ENCODE measurements at places on chromosomes 2 and 18. TPM values are rescaled to one million over a fixed set of nuclear protein-coding genes. Genes with fewer than 3 reads are reported as not detected.

DNA sequence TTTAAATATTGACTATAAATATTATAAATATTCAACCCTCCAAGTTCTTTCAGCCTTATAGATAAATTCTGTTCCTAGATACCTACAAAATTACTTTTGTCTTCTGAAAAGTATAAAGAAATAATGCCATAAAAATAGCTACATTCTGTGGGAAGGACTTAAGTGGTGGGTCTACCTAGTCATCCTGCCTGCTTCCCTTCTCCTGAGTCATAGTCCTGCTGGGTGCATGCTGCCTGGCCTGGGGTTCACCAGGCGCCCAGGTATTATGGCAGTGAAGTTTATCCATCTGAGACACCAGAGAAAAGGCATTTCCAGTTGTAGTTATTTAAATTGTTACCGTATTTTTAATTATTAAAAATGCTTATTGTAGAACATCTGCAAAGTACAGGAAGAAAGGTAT is 167.5 kb downstream of the SLC39A10 start:
- no peak for DNase-seq

- peak; percentile 81 for DNase-seq
Measured at GRCh38 chr2:201798252-201798913, 8.0 kb upstream of the CDK15 start.

DNA sequence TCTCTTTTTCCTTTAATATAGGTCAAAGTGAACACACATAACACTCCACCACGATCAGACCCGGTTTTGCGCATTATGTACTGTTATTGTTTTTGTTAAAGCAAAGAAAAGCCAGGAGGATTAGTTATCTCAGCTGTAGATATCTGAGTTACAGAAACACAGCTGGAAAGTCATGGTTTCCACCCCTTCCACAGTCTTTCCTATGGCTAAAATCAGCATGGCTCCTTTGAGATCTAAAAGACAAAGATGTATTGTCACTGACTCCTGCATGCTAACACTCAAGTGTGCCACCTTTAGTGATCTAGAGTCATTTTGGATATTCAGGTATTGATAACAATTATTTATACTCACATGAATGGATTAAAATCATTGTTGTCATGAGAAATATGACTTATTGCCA is 260.0 kb downstream of the FIGN start:
- no peak for DNase-seq

DNA sequence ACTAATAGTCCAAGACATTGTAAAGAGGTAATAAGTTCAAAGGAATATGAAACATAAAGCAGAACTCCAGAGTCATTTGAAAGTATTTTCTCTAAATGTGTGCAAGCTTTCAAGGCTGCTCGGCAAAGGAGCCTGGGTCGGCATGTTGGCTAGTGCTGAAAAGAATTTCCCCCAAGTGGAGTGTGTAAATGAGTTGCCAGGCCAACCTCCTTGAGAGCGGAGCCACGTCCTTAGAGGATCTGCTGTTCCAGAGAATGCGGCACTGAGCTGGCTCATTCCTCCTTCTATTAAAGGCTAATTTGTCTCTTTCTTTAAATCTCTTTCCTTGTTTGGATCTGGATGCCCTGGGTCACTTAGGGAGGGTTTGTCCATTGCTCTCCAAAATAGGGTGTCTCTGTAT is 127.5 kb downstream of the RDH14 start:
- no peak for DNase-seq

DNA sequence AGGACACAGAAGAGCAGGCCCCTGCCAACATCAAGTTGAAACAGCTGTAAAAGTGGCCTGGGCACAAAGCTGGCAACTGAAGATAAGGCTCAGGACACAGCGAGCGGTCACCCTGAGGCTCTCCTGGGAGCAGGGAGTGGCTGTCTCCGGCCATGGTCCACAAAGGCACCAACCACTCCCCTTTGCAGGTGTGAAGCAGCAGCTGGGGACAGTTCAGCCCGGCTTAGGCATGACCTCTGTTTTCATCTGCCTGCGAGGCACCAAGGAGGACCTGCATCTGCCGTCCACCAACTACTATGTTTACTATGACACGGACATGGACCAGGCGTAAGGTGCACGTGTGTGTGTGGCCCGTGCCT is 12.9 kb downstream of the TGOLN2 start:
- DNase-seq: no peak

DNA sequence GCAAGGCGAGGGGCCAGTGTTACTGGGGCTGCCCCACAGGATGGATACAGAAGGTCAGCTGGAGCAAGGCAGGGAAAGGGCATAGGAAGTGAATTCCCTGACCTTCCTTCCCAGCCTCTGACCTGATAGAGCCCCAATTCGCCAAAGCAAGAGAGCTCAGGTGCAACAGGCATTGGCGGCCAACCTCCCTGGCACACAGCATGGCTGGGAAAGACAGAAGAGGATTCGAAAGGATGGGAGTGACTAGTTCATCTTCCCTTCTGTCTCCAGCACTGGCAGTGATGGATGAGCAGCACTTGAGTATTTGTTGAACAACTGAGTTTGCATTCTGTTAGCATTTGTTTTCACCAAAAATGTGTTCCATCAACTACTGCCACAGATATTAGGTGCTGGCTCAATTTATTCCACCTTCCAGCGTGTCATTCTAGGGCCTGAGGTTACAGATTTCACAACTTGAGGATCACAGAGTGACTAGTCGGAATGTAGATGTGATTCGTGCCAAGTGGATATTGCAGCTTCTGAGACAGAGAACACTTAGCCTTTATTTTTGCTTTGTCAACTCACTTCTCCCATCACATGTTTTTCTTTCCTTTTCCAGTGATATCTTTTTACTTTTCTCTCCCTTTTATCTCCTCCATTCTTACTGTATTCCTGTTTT is 6.2 kb downstream of the COPS8 start:
- DNase-seq: no peak

DNA sequence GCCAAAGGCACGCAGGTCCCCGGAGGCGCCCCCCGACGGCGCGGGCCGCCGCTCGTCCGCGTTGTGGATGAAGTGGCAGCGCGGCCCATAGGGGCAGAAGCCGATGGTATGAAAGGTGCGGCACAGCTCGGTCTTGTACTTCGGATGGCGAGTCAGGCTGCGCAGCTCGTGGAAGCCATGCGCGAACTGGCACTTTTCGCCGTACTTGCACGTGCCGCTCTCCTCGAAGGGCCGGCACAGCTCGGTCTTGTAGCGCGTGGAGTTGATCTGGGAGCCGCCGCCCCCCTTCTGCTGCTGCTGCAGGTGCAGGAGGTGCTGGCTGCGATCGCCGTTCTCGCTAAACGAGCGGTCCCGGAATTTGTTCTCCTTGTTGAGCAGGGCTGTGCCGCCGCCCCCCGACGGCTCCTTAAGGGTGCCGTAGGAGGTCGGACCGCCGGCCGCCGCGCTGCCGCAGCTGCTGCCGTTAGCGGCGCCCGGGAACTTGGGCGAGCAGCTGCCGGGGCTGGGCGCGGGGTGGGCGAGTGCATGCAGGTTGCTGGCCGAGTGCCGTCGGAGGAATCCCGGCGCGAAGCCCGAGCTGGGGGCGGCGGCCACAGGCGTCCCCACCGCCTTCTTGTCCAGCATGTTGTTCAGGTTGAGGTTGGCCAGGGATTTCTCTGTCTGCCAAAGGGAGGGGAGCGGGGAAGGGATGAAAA is 1.2 kb downstream of the ZFP36L2 start:
- DNase-seq: peak; percentile 45

DNA sequence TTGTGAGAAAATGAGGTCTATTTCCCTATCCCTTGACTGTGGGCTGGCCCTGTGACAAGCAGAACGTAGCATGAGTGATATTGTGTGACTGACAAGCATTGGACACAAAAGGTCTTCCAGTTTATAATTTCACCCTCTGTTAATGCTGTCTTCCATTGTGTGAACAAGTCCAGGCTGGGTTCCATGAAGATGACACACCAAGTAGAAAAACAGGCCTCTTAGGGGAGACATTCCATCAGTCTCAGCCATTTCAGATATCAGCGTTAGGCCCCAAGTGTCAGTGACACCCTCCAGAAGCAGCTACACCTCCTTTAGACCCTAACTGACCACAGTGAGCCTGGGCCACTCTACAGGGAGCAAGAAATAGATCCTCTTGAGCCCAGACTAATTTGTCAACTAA is 511.3 kb downstream of the FBXO15 start:
- DNase-seq: no peak

DNA sequence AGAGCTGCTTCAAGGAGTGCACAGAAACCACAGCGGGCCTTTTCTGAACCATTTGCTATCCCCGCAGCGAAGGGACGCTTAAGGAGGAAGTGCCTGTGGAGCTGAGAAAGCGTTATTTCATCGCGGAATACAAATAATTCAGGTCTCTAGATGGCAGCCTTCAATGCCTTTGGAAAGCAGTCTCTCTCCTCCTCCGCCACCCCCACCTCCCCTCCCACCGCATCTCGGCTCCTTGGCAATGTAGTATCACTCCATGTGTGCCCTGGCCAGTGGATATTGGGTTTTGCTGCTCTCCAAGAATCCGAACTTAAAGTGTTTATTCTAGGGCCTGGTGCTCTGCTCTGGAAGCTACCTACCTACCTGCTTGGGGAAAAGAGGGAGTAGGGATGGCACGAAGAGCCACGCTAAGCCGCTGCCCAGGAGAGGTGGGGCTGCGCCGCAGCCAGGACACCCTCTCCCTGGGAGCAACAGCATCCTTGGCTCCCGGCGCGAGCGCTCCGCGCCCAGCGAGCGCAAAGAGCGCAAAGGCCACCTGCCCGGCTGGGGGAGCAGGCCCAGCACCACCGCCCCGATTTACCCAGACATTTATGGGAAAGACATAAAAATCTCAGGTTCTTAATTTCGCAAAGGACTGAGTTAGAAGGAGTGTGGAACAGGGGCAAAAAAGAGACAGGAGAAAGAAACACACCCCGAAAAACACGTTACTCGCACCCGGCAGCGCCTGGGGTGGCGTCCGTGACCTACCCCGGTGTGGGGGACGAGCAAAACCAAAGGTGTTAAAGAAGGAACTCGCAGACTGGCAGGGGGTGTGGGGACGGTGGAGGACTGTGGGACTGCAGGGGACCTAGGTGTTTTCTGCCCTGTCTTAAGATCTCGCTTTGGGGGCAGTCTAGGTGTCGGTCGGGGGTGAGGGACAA is 1.0 kb downstream of the SPHKAP start:
- no peak for DNase-seq

- DNase-seq: no peak
Measured at GRCh38 chr2:223095207-223095606, 43.2 kb downstream of the KCNE4 start.

- peak; percentile 65 for DNase-seq
Measured at GRCh38 chr2:42663106-42663780, 94.8 kb downstream of the MTA3 start.

- DNase-seq: peak; percentile 80
Measured at GRCh38 chr2:8598295-8599165, 83.3 kb upstream of the ID2 start.

- no peak for DNase-seq
Measured at GRCh38 chr18:63444580-63444979, 22.3 kb upstream of the VPS4B start.

- no peak for DNase-seq
Measured at GRCh38 chr2:57460396-57461276, 586.0 kb upstream of the VRK2 start.

- no peak for DNase-seq
Measured at GRCh38 chr18:12492907-12493306, 85.2 kb downstream of the PRELID3A start.

DNA sequence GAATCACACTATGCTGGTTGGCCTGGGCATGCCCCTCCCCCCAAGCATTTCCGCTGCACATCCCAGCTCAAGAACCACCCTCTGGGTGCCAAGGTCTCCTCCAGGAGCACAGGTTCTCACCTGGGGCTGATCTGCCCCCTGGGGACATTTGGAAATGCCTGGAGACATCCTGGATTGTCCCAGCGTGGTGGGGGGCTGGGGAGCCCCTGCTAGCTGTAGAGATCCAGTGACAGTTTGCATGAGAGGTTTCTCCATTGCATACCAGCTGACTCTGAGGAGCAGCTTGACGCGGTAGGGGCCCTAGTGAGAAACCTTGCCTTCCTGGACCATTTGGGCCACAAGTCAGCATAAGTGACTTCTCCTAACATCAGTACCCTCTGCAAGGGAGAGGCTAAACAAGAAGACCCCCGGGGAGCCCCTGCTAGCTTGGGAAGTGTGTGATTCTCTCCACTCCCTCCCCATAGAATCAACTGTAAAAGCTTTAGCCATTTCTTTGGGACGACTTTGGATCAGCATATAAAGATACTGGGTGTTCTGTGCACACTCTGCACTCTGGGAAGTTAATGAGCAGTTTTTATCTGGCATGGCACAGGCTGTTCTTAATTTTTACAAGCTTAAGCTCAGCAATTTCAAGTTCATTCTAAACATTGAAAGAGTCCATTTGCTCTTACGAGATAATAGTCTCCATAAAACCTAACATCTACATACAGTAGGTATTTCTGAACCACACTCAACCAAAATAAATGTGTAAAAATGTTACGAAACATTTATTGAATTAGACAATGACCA is 94.1 kb downstream of the GBX2 start:
- DNase-seq: no peak

GRCh38 chr2:144467502-144468137 is 52.3 kb downstream of the ZEB2 start:
- no peak for DNase-seq

DNA sequence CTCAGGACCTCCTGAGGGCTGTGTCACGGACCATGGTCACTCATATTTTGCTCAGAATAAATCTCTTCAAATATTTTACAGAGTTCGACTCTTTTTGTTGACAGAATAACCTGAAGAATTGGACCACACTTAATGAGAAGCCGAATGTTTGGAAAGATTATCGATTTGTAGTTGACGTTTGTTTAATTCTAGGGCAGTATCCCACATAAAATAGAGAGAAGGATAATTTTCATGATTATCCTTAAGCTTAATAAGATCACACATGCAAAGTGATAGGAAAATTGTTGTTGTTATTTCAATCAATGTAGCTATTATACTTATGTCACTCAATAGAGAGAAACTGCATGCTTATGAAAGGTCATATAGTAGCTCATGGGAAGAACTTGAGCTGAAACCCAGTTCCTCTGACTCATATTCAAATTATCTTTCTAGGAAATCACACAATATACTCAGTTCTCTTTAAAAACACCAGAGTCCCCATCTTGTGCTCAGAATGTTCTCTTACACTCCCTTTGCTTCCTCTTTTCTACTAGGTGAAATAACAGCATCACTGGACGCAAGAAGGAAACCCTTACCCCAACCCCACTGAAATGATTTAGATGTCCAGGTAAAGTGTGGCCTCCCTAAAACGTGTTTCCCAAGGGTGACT is 982.1 kb downstream of the TSN start:
- DNase-seq: no peak

DNA sequence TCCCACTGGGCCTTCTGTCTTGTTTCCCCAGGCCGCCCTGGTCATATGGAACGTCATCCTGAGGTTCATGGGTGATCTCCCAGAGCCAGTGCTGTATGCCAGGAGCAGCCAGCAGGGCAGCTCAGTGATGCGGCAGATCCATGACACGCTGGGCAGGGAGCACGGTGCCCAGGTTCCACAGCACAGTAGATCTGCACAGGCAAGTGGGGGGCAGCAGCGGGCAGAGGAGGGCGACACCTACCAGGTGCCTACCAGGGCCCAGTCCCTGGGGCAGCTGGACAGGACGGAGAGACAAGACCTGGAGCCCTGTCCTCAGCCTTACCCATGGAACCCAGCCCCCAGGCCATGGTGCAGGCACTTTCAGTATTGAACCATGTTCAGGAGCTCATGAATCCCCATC is 36.1 kb upstream of the GPR17 start:
- DNase-seq: no peak

- no peak for DNase-seq
Measured at GRCh38 chr2:10993001-10993481, 81.3 kb downstream of the KCNF1 start.

The SPEG gene
- 32.8 TPM for polyA plus RNA-seq

The POLR1A gene
- polyA plus RNA-seq: 11.9 TPM

The GBX2 gene
- polyA plus RNA-seq: not detected

The ERICH2 gene
- not detected for polyA plus RNA-seq

The LOXHD1 gene
- not detected for polyA plus RNA-seq

The MC4R gene
- polyA plus RNA-seq: 0.06 TPM

The CFC1 gene
- polyA plus RNA-seq: not detected

The SERPINB10 gene
- polyA plus RNA-seq: not detected

The CELF4 gene
- polyA plus RNA-seq: not detected

Data from AG04450 (cell line).